ENCODE measurements at places on chromosomes 6 and 20. TPM values are rescaled to one million over a fixed set of nuclear protein-coding genes. Genes with fewer than 3 reads are reported as not detected.

Gene SIRPG
- total RNA-seq: not detected

Gene MATN4
- total RNA-seq: 0.19 TPM

Gene TTK
- total RNA-seq: 18.9 TPM

Gene MEI4
- not detected for total RNA-seq

Gene ANKRD66
- total RNA-seq: not detected

Gene HNF4A
- total RNA-seq: 17.3 TPM

Gene E2F1
- total RNA-seq: 31.7 TPM

Gene MUCL3
- 0.08 TPM for total RNA-seq

Gene NHSL1
- total RNA-seq: 4.1 TPM

Gene PSMG4
- total RNA-seq: 26.1 TPM

Gene FLRT3
- total RNA-seq: 1.7 TPM

Gene SMIM13
- total RNA-seq: 12.6 TPM

Gene ACTL10
- not detected for total RNA-seq

Gene HEY2
- total RNA-seq: not detected

Gene CDC25B
- 240 TPM for total RNA-seq

Gene RBM38
- total RNA-seq: 32.2 TPM

Gene TP53INP2
- total RNA-seq: 6.5 TPM

Gene SIRPB1
- total RNA-seq: 0.84 TPM

Gene KIF13A
- 21.9 TPM for total RNA-seq

Gene ARMH2
- total RNA-seq: not detected

Gene HMGN3
- 57.6 TPM for total RNA-seq

Gene BMP2
- 0.64 TPM for total RNA-seq

Gene TOX2
- total RNA-seq: 11.3 TPM

Gene PAX1
- total RNA-seq: 0.09 TPM

Gene ZNF391
- 0.35 TPM for total RNA-seq

Gene HTR1E
- total RNA-seq: not detected

Gene KIF6
- 0.11 TPM for total RNA-seq

Gene TFAP2C
- total RNA-seq: 14.9 TPM

Gene SLC13A3
- total RNA-seq: not detected

Gene CST2
- total RNA-seq: 0.83 TPM

Gene FNDC1
- total RNA-seq: not detected

Gene ARMC2
- 3.1 TPM for total RNA-seq

Gene WFDC12
- not detected for total RNA-seq

Gene MTHFD1L
- 42.2 TPM for total RNA-seq

Gene DEFB124
- not detected for total RNA-seq

Gene FBXO9
- 32.9 TPM for total RNA-seq

Gene LINC00237
- not detected for total RNA-seq

Gene CSNK2A1
- 163 TPM for total RNA-seq

Gene SPAG4
- total RNA-seq: 5.2 TPM

Gene FAXC
- total RNA-seq: 7.2 TPM

Gene SEL1L2
- total RNA-seq: not detected

Gene PTPRK
- total RNA-seq: 14.5 TPM

Gene DNMT3B
- total RNA-seq: 5.1 TPM

Gene MYL9
- total RNA-seq: 29.0 TPM

Gene ZDHHC14
- 3.4 TPM for total RNA-seq

Gene TUBB2B
- total RNA-seq: 14.6 TPM

Gene TMEM200A
- not detected for total RNA-seq

Gene MSH5
- total RNA-seq: 17.0 TPM

Measured in A549 treated with ZK216348 at 1 μM for 4 hours (cell line).